Thyroid gland (tissue), 4 donors: ENCODE measurements at places on chromosomes 6 and 20. TPM values are rescaled to one million over a fixed set of nuclear protein-coding genes. Genes with fewer than 3 reads are reported as not detected.

PGC gene
- not detected for total RNA-seq

ULBP2 gene
- total RNA-seq: not detected

DUSP15 gene
- total RNA-seq: 5.4 TPM

CEP85L gene
- 16.1 TPM for total RNA-seq

DNA sequence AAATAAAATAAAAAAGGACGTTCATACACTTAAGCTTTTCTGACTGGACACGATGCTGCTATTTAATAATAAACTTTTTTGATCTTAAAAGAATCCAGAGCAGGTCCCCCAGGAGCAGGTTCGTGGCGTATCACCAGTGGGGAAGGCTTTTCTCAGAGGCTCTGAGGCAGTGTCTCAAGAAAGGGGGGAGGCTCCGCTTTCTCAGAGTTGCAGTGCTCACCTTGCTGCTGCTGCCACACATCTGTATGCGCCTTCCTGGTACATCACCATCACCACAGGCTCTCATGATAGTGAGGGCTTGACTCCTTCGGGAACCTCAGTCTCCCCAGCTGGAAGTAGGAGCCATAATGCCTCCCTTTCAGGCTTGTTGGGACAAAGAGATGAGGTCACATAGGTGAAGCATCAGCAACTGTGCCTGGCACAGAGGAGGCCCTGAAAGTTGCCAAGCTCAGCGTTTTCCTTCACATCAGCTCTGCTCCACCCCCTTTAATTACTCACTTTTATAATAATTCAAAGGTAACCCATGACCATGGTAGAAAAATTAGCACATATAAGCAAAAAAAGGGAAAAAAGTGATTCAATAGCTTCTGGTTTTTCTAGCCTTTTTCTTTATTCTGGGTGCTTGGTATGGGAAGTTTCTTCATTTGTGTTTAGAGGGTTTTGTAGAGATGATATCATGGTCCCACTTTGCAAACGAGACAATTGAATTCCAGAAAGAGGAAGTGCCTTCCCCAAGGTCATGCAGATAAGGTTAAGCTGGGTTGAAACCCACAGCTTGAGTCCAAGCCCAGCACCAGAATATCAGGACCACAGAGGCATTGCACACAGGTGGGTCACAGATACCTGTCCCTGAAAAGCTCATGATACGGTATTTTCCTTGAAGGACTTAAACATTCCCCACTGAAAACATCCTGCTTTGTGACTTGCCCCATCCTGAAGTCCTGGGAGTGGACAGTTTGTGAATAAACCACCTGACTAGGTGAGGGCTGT, 24.5 kb downstream of the SRSF3 start:
- DNase-seq: no peak

GRCh38 chr6:72290620-72291019, 331.2 kb upstream of the KCNQ5 start:
- DNase-seq: no peak

- no peak for DNase-seq
Measured at GRCh38 chr20:57676589-57677583, 32.9 kb downstream of the PMEPA1 start.

DNA sequence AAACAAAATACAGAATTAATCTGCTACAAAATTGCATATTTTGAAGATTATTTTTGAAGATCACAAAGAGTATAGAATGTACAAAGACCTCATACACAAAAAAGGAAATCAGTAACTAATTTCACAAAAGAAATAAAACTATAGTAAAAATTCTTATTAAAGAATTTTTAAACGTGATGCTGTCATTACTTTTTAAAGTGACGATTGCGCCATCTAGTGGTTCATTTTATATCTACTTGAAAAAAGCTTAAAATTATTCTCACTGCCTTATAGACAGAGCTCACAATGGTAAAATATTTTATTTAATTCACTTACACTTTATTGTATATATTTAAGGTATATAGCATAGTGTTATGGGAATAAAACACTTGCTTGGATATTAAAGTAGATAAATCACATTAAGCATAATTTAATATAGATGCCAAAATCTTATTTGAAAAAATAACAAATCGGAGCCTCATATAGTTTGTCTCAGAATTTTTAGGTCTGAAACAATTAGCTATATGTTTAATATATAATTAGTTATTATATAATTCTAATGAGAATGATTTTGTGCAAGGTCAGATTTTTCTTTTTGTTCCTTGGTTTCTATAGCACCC, 128.8 kb downstream of the PHF3 start:
- DNase-seq: no peak

DNA sequence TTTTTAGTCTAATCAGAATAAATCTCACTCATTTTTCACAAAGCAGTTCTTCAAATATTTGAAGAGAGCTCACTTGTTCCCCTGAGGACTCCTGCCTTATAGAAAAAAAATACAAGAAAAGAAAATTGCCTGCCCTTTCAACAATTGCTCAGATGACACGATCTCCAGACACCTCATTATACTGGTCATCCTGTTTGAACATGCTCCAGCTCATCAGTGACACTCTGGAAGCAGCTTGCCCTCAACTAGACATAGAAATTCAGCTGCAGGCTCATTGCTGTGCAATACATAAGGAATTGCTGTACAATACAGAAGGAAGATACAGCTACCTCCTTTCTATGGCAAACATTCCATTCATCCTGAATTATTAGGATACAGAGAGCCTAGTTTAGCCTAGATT, 73.1 kb downstream of the OPN5 start:
- DNase-seq: no peak

- DNase-seq: no peak
Measured at GRCh38 chr6:147949981-147950622, 392.5 kb upstream of the SASH1 start.

DNA sequence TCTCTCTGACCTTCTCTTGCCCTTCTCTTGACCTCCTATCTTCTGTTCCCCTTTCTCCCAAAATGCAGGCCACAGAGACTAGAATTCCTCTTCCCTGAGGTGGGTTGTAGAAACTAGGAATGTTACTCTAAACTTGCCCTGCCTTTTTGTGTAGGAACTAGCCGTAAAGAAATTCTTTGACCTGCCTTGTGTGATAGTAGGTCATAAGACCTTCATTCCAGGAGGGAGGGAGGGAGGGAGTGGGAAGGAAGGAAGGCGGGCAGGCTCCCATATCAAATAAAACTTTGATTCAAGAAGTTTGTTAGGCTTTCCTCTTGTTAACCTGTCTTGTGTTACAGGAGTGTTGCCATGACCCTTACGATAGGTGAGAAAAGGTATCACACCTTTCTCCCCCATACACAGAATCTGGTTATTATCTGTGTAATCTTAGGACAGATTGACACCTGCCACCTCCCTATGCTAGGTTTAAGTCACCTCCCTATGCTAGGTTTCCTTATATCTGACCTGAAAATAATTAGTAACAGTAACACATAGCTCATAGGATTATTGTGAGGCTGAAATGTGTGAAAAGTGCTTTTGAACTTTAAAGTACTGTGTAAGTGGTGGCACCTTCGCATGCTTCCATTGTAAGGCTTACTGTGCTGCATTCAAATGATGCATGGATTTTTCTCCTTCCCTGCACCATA, 32.6 kb upstream of the FUCA2 start:
- no peak for DNase-seq

- no peak for DNase-seq
Measured at GRCh38 chr6:36320475-36320874, 16.2 kb downstream of the BNIP5 start.

DNA sequence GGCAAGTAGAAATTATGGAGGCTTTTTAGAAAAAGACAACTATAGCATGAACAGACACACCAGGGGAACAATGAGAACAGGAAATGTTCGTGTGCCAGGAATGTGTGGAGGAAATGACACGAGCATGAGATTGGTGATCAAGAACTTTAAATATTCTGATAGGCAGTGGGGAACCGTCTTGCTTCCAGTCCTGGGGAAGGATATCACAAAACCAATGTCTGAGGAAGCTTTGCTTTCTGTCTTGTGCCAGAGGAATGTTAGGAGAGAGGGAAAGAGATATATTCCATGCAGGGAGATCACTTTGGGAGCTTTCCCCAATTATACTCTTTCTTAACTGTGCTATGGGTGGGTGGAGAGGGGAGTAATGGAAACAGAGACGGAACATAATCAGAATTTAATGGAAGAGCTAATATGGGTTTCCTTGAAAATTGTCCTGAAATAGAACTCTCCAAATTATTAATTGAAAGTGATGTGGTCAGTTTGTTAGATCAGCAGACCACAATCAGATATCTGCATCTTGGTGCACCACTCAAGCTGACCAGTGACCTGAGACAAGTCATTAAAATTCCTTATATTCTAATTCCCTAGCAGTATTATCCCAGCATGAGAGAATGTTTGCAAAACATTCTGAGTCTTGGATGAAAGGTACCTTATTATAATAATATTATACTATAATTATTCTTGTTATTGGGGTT, 178.2 kb downstream of the SOX4 start:
- DNase-seq: no peak

DNA sequence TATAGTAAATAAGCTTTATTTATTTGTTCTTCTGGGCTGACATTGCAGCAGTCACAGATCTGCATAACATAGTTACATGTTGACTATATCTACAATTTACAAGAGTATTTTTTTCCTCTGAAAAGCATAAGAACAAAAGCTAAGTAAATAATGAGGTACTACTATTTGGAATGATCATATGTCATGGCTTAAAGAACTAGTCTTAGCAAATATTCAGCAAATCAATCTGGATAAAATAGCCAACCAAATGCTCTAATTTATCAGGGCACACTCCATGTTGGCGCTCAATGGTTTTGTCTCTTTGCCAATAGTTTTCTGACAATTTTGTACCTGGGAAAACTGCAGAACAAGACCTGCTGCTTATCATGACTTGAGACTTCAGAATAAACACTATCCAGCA, 233.4 kb upstream of the RIN2 start:
- no peak for DNase-seq

- peak; percentile 67 for DNase-seq
Measured at GRCh38 chr6:24856901-24857670, 58.4 kb upstream of the ARMH2 start.

- DNase-seq: no peak
Measured at GRCh38 chr20:59636766-59637370, 32.5 kb downstream of the PHACTR3 start.

- no peak for DNase-seq
Measured at GRCh38 chr20:35093267-35093884, 769 bp upstream of the TRPC4AP start.

DNA sequence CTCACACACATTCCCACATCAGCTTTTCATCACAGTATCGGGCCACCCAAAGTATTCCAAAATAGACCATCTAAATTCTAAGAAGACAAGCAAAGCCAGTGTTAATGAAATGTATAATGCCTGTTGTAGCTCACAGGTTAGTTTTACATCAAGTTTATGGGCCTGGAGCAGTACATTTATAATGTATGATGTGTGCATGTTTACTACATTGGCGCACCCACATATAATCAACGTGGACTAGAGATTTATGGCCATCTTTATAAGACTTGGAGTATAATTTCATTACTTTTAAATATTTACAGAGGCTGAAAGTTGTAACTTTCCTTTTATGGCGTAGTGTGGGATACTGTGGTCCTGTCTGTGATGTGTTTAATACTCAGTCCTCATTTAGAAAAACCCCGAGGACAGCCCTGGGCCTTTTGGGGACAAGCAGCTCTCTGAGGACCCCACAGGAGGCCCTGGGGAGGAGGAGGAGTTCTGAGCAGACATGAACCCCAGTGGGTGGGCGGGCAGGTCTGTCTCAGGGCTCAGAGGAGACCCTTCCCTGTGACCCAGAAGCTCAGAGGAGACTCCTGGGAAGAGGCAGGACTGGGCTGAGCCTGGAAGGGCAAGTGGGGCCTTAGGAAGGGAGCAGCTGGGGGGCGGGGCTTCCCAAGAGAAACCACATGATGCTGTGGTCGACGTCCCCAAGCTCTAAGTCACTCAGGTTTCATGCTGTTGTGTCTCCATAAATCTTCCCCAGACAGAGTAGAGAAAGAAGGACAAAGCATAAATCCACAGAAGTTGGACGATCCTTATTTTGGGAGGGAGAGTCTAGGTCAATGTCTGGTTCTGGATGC, 232.1 kb downstream of the PREX1 start:
- DNase-seq: no peak

GRCh38 chr20:62335532-62335931, 31.6 kb downstream of the LAMA5 start:
- DNase-seq: no peak

DNA sequence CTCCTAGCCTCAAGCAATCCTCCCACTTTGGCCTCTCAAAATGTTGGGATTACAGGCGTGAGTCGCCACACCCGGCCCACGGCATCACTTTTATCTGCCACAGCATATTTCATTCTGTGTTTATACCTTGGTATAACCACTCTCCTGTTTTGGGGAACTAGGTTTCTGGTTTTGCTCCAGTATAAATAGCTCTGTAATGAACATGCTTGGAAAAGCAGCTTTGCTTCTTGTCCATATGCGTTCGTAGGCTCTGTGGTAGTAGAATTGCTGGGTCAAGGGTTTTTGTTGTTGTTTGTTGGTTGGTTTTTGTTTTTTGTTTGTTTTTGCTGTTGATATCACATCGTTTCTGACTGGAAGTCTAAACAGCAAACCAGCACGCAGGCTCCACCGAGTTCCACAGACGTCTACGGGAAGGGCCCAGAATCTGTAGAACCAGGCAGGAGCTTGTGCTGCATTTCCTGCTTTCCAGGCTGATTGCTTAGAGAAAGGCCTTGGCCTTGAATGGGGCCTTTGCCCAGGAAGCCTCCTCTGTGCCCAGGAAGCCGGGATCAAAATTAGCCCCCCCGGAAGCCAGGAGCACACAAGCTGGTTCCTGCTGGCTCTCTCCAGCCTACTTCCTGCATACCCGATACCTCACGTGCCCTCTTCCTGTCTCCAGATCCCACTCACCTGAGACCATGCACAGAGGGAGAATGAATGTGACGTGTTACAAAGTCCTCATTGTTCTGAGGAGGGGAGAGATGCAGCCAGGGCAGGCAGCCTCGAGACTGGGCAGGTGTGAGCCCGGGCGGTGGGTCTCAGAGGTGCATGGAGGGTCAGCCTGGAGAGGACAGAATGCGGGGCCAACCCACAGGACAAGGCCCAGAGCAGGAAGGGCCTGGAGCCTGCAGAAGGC, 34.7 kb downstream of the AAR2 start:
- DNase-seq: no peak

DNA sequence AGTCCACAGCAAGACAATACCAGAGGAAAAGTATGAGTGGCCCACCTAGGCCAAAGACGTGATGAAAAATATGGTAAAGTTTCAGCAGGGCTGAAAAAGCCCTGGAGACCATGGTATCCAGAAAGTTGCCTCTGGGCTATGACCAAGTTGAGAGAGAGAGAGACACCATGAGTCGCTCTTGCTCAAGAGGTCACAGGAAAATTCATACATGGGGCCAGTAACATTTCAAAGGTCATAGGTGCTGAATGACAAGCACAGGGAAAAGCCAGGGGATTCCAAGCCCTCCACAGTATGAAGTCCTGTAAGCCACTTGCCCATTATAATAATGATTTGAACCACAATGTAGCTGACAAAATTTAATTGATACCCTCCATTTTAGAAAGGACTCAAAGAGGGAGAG, 657.7 kb upstream of the CITED2 start:
- DNase-seq: no peak

GRCh38 chr6:11025921-11026635, 18.0 kb downstream of the ELOVL2 start:
- DNase-seq: no peak

DNA sequence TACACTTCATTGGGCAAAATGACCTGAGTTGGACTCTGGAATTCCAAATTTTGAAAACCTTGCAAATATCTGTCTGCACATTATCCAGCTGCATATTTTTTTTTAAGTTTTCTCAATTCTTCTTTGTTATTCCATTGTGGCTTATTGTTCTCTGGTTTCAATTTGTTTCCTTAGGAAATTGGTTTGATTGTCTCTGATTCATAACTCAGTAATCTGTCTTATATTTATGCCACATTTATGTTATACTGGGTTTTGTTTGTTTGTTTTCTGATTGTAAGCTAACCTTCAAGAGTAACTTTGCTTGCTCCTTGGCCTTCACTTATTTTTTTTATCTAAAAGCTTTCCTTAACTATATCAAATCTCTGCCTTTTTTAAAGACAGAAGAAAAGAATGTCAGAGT, 193.3 kb upstream of the PLCB4 start:
- no peak for DNase-seq
